Smooth muscle cell of bladder (primary cell): ENCODE measurements at places on chromosomes 13 and 19. TPM values are rescaled to one million over a fixed set of nuclear protein-coding genes. Genes with fewer than 3 reads are reported as not detected.

Gene ZNF563
- total RNA-seq, result 3.7 and 5.2 TPM in 2 replicates

Gene KLHL1
- total RNA-seq, result not detected in 2 replicates

Gene LRG1
- total RNA-seq, result not detected in 2 replicates

Gene RYR1
- under 0.01 TPM in 2 replicates for total RNA-seq

Gene ZNF285
- 2.0 and 2.4 TPM in 2 replicates for total RNA-seq

Gene SULT2A1
- total RNA-seq, result 0.09 TPM in 1 of 2 replicates, not detected in the other

Gene RGS9BP
- 0.14 and 0.28 TPM in 2 replicates for total RNA-seq

Gene GRIN3B
- total RNA-seq, result 0.14 and 0.65 TPM in 2 replicates

Gene NLRP13
- total RNA-seq, result not detected in 2 replicates

Gene ZNF99
- total RNA-seq, result not detected in 2 replicates

Gene ADAMTS10
- 6.3 and 10.2 TPM in 2 replicates for total RNA-seq

Gene GAPDHS
- total RNA-seq, result not detected in 2 replicates

Gene CEACAM7
- not detected in 2 replicates for total RNA-seq

Gene CLC
- total RNA-seq, result not detected in 2 replicates

Gene FFAR2
- not detected in 2 replicates for total RNA-seq
